Fibroblast of skin of abdomen (primary cell): ENCODE measurements at places on chromosomes 2 and 18.

DNA sequence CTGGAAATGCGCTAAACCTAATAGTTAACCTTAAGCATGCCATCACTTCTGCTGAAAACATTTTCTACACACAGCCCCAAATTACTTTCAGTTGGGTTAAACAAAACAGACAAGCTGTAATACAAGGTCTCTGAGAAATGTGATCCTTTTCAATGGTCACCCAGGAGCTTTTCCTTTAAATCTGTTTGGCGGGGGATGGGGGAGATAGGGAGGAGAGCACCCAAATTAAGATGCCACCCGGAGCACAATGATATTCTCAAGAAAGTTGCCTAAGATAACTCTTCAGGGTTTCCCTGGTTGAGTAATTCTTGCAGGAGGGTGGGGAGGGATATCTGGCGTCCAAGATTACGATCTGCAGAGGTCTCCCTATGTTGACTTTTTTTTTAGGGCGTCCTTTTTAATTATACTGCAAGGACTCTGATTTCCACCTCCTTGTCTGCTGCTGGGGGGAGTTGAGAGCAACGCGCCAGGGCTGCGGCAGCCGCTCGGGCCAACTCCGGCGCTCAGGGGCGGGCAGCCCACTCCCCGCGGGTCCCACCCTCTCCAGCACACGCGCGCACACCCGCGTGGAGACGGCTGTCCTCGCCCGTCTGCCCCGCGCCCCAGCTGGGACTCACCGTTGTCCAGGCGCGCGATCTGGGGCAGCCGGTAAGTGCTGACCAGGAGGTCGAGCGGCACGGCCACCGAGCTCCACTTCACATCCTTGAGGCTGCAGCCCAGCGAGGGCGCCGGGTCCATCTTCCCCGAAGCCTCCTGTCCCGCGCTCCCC, 807 bp downstream of the GAREM1 start:
- DNase-seq: peak; percentile 10

GRCh38 chr2:210899131-210899530, 342.7 kb downstream of the CPS1 start:
- no peak for DNase-seq

GRCh38 chr2:170932166-170932565, 3.1 kb downstream of the GORASP2 start:
- DNase-seq: no peak

DNA sequence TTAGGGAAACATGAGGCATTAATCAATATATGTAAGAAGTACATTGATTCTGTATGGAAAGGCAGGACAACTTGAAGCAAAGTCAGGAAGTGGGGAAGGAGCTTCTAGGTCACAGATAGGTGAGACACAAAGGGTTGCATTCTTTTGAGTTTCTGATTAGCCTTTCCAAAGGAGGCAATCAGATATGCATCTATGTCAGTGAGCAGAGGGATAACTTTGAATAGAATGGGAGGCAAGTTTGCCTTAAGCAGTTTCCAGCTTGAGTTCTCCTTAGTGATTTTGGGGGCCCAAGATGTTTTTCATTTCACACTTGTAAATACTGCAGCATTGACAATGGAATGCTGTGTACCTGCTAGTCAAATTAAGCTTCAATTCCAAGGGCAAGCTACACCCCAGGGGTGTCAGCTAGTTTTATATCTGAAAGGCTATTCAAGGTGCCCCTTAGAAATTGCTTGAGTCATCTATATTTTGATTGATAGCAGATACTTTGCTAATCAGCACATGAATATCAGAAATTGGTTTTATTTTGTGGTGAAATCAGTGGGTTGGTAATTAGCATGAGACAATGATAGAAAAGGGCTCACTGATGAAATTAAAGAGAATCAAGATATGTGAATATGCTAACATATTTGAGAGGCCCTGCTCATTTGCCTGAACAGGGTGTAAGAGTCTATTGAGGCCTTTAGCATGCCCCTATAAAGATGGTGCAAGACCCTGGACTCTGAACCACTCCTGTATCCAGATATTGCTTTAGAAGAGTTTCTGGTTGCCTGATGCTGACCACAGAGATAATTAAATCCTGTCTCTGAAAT, 131.5 kb downstream of the TMEM17 start:
- DNase-seq: no peak

GRCh38 chr2:230981704-230982103, 14.2 kb upstream of the SPATA3 start:
- no peak for DNase-seq

DNA sequence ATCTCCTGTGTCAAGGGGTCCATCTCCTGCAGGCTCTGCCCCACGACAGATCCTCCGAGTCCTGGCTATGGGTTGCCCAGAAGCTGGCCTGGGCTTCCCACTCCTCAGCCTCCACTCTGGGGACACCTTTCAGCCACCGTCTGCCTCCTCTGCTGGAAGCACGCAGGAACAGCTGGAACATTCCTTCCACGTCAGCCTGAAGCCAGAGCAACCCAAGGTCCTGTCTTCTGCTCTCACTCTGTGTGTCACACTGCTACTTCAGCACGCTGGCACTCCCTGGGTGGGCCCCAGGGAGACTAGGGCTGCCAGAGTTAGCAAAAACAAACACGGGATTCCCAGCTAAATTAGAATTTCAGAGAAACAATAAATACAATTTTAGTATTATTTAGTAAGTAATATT, 148.8 kb downstream of the HRH4 start:
- no peak for DNase-seq

GRCh38 chr18:12086249-12086648, 7.4 kb upstream of the ANKRD62 start:
- no peak for DNase-seq
